ENCODE measurements at places on chromosomes 12 and 14. TPM values are rescaled to one million over a fixed set of nuclear protein-coding genes. Genes with fewer than 3 reads are reported as not detected.

The SMCO3 gene
- polyA plus RNA-seq: 2.7 TPM

The RPL6 gene
- 2,360 TPM for polyA plus RNA-seq

The PAX9 gene
- 0.24 TPM for polyA plus RNA-seq

GRCh38 chr12:47839214-47839876, 19.6 kb upstream of the HDAC7 start:
- DNase-seq: no peak

DNA sequence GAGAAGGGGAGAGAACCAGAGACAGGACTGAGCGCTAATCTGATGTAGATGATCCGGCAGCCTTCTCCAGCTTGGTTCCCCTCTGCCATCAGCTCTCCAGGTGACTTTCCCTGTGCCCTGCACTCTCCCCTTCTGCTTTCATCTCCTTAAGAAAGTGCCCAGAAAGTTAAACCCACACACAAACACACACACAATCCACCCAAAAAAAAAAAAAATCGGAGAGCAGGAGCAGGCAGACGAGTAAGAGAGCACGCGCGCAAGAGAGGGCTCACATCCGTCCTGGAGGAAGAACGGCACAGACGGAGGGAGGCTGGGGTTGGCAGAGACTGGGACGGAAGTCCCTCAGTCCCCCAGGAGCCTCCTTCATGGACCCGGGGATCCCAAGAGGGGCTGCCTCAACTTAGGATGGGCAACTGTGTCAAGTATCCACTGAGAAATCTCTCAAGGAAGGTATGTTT, 9.8 kb downstream of the CABP1 start:
- no peak for DNase-seq

DNA sequence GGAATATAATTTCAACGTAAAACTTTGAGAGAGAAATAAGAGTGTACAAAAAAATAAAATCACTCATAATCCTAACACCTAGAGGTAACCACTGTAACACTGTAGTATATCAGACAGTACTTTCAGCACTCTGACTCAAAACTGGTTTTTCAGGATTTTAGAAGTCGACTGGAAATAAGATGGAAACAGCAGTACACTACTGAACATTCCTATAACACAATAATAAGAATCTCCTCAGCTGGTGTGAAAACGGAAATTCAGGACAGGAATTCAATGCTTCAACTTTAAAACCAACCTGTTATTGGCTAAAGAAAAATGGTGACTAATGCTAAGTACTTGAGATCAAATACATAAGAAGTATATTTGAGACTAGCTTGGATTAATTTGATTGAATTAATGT, 12.3 kb upstream of the PITPNM2 start:
- DNase-seq: no peak

DNA sequence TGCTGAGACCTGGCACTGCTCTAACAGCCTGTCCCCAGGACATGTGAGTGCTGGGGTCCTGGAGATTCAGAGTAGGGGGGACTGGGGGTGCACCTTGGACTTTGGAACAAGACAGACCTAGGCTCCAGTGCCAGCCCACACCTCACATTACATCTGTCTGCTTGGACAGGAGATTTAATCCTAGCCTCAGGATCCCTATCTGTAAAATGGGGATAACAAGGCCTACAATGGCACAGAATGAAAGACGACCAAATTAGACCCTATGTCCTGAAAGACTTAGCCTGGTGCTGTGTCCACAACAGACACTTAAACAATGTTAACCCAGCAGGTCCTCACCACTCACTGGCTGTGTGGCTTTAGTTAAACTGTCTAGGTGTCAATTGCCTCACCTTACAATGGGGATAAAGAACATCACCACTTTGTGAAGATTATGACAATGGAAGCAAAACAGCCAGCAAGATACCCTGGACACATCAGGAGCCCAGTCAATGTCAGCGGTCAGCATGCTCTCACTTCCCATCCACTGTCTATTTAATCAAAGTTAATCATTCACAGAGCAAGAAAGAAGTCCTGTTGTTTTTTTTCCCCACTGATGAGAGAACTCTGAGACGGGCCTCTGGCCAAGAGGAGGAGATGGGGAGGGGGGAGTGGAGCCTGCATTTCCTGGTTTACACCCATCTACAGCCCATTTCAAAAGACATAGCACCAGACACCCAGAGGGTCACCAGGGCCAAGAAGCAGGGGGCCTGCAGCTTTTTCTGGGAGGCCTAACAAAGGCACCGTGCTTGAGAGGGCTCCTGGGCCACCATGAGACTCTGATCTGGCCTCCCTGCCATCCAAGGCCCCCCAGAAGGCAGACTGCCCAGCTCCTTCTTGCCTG, 40.6 kb downstream of the ACTN1 start:
- DNase-seq: no peak
